Muscle of back (tissue), 13 donors: ENCODE measurements at places on chromosomes 6 and 20. TPM values are rescaled to one million over a fixed set of nuclear protein-coding genes. Genes with fewer than 3 reads are reported as not detected.

DNA sequence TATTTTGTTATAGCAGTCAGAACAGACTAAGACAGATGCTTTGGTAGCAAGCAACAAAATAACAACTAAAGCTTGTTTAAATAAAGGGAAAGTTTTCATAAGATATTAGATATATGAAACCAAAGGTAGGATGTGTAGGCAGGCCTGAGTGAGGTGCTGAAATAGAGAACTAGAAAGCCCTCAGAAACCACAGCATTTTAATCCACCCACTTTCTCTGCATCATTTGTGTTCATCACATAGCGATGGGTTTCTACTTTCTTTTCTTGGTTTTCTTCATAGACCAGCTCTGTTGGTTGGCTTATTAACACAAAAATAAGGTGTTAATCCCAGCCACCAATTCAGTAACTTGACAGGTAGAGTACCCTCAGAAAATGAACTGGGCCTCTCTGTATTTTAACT lies 58.6 kb downstream of the RPS12 start:
- no peak for DNase-seq

DNA sequence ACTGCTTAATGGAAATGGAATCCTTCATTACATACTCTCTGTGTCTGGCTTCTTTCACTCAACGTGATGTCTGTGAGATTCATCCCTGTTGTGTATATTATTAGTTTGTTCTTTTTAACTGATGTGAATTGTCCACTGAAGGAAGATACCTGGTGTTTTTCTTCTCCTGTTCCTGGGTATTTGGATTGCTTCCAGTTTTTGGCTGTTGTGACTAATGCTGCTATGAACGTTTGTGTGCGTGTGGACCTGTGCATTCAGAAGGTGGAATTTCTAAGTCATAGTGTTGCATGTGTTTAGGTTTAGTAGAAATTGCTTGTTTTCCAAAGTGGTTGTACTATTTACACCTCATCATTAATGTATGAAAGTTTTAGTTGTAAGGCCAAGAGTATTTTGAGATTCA lies 3.8 kb downstream of the TULP4 start:
- no peak for DNase-seq

DNA sequence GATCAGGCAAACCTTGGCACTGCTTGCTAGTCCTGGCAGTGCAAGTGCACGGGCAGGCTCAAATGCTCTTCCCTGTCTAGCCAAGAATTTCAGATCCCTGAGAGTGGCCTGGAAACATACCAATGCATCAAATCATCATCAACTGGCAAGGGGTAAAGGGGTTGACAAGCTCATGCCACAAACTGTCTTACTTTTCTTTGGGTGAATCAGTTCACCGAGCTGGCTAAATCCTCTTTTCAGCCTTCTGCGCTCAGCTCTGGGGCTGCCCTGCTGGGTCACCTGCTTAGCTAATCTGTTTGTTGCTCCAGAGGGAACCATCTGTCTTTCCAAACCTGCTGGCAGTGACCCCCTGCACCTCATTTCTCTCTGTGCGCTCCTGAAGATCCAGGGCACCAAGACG lies 59.5 kb downstream of the LYRM4 start:
- DNase-seq, result no peak

DNA sequence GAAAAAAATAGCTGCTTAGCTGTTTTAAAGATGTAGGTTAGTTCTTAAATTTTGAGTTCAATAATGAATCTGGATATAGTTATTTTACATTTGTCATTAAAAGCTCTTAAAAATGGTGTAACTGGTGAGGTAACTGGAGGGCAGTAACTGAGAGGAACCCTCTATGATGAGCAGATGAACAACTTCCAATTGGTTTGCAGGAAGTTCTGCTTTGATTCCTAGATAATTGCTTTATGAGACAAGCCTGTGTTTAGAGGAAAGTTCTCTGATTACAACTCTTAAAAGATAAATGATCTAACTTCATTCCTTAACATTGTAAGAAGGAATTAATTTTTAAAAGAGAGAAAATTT lies 8.5 kb downstream of the MYLIP start:
- no peak for DNase-seq

DNA sequence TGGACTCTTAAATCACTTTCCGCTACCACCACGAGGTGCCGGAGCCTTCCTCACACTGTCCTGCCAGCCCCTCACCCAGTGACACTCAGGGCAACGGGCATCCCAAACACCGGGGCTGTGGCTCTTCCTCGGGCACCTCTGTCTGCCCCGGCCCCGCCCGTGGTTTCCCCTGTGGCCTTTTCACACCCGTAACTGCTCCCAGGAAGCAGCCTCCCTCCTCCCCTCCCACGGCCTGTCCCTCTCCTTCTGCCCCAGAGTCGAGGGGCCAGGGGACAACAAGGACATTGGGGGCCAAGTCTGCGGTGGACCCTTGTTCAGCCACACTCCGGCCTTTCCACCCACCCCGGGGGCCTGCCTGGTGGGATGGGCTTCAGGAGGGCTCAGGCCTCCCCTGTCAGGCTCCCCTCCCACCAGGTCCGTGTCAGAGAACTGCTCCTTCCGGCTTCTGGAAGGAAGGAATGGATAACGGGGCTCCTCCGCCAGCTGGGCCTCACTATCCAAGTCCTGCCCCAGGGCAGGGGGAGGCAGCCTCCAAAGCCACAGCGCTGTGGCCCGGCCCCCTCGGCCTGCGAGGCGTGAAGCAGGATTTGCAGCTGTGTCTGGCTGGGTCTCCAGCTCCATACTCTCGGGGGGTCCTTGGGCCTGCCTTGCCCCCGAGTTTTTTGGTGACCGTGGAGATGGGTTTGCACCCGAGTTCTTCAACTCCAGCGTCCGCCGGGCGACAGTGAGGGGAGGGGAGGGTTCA lies 54.7 kb upstream of the CHRNA4 start:
- DNase-seq, result no peak

DNA sequence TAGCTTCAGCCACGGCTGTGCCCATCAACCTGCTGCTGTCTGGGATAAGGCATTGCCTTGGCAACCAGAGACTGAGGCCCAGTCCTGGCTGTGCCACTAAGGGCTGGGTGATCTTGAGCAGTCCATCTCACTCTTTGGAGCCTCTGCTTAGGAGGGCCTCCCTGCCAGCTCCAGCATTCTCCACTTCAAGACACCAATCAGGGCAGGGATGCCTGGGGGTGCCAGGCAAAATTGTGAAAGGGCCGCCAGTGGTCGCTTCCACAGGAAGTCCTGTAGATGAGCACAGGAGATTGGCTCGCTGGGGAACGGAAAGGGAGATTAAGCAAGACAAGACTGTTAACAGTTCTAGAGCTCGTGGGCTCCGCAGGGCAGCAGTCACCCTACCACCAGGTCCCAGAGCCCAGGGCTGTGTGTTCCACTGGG lies at the start of gene RAB44:
TSS of gene RAB44 (plus strand) at position 346 of the 423 bp plus-strand sequence. CDS start 6,410 bp downstream, outside the sequence.
- DNase-seq, result no peak

- DNase-seq, result no peak
Observed at GRCh38 chr6:49966334-49966733, 2.4 kb upstream of the DEFB114 start.

GRCh38 chr6:13648850-13649249 lies 33.7 kb downstream of the NOL7 start:
- no peak for DNase-seq

- peak; percentile 14 for DNase-seq
Observed at GRCh38 chr6:169725125-169726048, 1.1 kb upstream of the PHF10 start.

GRCh38 chr6:25414168-25414567 lies 135.0 kb downstream of the CARMIL1 start:
- DNase-seq, result no peak

DNA sequence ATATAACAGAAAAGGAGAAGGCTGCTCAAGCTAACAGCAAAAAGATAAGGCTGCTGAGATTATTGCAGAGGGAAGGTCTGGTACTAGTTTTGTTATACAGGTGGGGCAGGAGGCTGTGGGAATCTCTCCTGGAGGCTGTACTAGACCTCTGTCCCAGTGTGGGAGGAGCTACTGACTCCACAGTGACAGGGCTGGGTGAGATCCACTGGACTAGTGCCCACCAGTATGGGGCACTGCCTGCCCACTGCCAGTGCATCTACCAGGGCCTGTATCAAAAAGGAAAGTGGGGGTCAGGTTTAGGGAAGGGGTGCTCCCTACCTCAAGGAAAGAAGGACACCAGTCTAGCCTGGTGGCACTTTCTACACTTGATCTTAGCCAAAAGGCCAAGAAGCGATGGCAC lies 30.1 kb downstream of the GSTA2 start:
- DNase-seq, result no peak

DNA sequence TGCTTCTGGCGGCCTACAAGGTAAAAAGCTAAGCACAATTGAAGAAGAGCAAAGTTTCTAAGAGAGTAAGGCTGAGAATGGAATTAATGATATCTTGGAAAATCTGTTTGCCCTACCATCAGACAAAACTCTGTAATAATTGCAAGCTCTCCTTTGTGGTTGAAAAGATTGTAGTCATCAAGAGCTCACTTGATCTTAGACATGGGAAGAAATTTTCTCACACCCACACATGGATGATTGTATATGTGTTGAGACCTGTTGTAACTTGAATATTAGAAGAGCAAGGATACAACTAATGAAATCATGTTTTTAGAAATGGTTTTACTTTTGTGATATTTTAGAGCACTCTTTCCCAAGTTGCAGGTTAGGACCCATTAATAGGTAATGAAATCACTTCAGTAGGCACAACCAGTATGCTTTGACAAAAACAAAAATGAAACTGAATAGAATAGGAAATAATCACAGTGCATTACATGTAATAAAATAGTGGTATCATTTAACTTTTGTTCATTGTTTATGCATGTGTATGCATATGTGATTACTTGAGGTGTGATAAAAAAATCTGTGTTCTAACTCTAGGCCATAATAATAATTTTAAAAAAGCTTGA lies 14.0 kb downstream of the DCBLD1 start:
- no peak for DNase-seq

DNA sequence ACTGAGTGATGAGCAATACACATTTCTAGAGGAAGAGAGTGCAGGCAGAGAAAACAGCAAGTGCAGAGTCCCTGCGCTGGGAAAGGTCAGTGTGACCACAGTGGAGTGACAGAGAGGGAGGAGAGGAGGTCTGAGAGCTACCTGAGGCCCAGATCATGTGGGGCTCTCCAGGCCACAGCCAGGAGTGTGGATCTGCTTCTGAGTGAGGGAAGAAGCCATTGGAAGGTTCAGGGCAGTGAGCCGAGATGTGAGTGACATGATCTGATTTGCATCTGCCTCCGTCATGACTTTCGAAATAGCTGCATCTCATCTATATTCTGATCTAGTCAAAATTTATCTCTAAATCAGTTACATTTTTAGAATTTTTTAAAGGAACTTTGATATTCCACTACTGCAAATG lies 367.1 kb downstream of the PREX1 start:
- no peak for DNase-seq

DNA sequence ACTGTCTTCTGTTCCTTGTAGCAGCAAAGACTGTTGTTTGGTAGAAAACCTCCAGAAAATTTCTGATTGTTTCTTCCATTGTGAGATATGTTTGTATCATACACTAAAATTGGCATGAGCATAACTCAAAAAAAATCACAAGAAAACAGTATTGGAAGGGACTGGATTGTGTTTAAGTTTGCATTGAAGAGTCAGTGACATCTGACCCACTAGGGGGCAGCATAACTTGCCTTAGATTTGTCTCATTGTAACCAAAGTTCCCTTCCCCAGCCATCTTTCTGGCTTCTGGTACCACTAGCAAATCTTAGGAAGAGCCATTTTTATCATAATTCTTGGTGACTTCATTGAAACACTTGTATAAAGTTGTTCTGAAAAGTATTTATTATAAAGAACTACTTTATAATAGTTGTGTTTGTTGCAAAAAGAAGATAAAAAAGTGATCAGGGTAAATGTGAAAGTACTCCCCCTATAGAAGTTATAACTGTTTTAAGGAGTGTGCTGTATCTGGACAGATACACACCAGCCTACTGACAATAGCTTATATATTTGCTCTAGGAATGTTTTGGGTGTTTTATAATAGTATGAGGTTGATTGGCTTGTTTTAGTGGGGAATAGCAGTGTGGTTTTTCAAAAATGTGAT lies 7.7 kb downstream of the CSTF1 start:
- peak; percentile 69 for DNase-seq

PNRC1 gene
- 107 TPM for polyA plus RNA-seq

NFATC2 gene
- 7.1 TPM for polyA plus RNA-seq

HSD17B8 gene
- 8.2 TPM for polyA plus RNA-seq

ARHGAP18 gene
- 17.1 TPM for polyA plus RNA-seq

SH3BGRL2 gene
- polyA plus RNA-seq, result 9.7 TPM

PGC gene
- polyA plus RNA-seq, result not detected

HAO1 gene
- not detected for polyA plus RNA-seq

TFAP2B gene
- 0.05 TPM for polyA plus RNA-seq

DNMT3B gene
- 4.1 TPM for polyA plus RNA-seq

PRR18 gene
- 0.78 TPM for polyA plus RNA-seq
